CD8-positive, alpha-beta memory T cell (primary cell): ENCODE measurements at places on chromosomes 16 and 17.
A peak's percentile ranks its signal among the peaks of the same experiment; 100 is the strongest.

- no peak for DNase-seq
Measured at GRCh38 chr16:463071-463470, 37.6 kb downstream of the RAB11FIP3 start.

DNA sequence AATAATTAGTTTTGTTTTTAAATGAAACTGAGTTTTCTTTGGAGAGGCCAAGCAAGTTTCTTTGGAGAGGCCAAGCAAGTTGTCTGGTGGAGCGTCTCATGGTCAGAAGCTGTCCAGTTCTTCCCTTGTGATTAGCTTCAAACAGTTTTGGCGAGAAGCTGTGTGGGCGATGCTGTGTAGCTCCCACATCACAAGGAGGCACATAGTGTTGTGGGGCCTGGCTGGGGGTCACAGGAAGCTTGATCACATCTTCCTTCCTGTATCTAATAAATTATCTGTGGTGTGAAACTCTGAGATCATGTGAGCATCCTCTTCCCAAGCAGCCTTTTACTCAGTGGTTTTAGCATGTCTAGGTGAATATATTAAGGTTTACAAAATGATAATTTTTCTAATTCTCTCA, 33.9 kb downstream of the SPECC1 start:
- no peak for DNase-seq

DNA sequence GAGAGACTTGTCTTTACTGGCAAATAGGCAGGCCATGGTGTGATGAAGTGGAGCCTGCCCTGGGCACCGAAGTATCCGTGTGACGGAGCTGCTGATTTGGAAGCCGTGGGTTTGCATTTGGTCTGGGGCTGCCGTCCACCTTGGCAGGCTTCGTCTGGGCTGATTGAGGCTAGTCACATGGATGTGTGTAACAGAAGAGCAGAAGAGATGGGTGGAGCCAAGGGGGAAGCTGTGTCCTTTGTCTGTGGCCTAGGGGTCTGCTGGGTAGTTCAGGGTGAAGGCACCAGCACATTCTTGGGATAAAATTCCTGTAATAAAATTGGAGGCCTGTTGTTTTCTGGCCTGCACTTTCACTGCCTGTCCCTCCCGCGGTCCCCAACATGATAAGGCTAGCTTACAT, 106.1 kb downstream of the AATF start:
- no peak for DNase-seq

DNA sequence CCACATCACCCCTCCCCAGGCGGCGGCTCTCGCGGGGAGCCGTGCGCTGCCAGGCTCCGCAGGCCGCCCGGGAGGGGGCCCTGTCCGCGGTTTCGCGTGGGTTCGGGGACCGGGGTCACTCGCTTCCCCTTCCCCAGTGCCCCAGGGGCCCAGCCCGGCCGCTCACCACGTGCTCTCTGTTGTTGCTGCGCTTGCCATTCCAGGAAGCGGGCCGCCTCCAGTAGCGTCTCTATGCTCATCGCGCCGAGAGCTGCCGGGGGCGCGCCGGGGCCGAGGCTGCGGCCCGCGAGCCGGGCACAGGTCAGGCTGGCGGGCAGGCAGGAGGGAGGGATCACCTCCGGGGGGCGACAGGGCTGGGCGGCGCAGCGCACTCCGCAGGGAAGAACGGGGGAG, 390 bp downstream of the MNT start:
- DNase-seq = peak; percentile 34

DNA sequence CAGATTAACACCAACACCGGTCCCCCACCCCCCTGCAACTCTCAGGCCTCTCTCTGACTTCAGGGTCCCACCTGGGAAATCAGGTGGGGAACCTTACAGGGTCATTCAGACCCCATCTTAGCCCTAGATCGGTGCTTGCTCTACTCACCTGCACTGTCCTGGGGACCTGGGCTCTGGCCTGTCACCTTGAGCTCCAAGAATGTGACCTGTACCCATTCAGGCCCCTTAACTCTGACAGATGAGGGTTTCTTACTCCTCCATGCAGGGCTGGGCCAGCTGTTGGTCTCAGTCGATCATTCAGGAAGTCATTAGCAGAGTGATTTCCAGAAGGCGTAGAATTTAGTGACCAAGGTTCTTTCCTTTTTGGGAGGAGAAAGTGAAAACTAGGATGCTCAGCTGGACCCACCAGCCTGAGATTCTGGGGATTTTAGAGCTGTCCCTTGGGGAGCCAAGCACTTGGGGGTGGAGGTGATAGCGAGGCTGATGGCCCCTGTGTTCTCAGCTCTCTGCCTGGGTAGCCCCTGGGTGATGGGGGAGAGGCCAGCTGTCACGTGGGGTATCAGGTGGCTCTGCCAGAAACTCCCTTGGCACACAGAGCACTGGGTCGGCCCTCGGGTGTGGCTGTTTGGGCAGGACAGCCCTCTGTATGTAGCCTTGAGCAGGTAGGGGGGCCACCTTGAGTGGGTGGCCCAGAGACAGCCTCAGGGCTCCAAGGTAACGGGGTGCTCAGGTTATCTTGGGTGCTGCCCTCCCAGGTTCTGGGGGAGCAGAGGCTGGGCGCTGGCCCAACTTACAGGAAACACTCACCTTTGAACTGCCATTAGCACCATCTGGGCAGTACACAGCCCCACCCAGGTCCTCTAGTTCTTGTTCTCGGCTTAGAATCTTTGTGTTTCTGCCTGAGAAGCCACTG, 724 bp downstream of the MVP start:
- DNase-seq = peak; percentile 35

- DNase-seq = no peak
Measured at GRCh38 chr16:66266436-66267291, 99.8 kb upstream of the CDH5 start.

DNA sequence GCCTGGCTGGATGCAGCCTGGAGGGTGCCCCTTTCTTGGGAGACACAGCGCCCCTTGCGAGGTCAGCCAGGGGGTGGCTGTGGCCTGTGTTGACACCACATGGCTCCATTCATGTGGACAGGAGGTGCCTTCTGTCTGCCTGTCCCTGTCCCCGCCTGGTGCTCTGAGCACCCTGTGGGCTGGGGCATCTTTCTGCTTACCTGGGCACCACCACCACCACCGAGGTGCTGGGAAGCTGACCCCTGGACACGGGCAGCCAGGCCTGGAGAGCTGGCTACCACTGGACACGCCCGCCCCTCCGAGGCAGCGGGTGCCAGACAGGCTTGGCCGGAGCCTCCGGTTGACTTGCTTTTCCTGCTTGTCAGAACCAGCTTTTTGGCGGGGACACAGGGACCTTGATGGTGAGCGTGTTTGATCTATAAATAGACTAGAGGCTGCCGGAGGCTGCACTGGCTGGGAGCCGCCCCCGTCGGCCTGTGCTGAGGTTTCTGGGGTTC, 121.3 kb upstream of the GSE1 start:
- no peak for DNase-seq

GRCh38 chr17:13597723-13598347, 3.9 kb downstream of the HS3ST3A1 start:
- DNase-seq = peak; percentile 16

GRCh38 chr17:59491353-59492090, 73.9 kb upstream of the DHX40 start:
- DNase-seq = no peak

DNA sequence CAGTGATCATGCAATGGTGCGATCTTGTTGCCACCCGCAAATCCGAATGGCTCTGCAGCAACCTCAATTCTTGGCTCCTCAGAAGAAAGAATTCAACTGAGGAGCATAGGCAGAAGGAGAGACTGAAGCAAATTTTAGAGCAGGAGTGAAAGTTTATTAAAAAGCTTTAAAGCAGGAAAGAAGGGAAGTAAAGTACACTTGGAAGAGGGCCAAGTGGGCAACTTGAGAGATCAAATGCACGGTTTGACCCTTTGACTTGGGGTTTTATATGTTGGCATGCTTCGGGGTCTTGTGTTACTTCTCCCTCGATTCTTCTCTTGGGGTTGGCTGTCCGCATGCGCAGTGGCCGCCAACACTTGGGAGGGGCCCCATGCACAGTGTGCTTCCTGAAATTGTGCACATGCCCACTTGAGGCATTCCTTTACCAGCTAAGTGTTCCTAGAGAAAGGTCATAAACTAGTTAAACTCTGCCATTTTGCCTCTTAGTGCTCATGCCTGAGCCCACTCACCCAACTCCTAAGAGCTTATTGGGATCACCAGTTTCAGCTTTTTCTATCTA, 36.7 kb downstream of the ZNRF1 start:
- DNase-seq = no peak

DNA sequence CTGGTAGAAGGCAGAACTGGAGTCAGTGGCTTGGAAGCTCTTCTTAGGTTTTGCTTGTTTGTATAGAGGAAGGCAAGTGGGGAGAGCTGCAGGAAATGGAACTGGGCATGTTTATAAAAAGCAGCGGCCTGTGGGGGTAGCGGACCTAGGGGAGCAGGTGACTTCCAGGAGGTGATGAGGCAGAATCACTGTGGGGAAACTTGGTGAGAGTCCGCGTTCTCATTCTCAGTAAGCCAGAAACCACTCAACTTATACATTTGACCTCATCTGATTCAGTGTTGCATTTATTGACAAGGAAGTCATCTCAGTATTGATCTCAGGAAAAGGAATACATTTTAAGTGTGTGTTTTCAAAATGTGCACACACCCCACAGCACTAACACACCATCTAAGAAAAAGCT, 299.8 kb downstream of the CNTNAP4 start:
- no peak for DNase-seq

DNA sequence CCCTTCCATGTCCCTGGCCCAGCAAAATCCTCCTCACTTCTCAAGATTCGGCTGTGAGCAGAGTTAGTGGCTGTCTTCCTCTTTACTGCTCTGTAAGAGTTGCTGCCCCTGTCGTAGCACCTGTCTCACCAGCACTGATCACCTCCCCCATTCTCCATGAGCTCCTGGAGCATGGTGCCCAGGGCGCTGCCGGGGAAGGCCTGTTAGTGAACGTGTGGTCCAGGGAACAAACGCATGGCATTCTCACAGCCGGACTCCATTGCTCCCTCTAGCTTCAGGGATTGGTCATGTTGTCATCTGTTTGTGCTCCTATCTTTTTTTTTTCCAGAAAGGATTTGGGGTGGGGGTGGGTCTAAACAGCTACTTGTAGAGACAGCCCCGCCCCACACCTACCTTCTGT, 141.2 kb downstream of the CMIP start:
- DNase-seq = no peak

DNA sequence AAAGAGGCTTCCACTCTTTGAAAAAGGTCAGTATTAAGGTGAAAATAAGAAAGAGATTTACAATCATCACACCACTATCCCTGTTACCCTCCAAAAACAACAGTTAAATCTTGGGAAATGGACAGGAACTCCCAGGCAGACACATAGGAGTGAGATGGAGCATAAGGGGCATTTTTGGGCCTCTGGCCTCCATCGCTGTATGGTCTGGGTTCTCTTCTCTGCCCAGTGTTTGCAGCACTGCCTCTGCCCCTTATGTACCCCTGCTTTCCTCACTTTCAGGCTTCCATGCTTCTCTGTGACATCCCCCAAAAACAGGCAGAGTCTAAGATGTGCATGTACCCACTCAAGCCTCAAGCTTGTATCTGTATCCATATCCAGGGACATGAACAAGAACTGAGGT, 630 bp upstream of the HOXB2 start:
- no peak for DNase-seq

- DNase-seq = no peak
Measured at GRCh38 chr17:63399856-63400255, 46.2 kb downstream of the CYB561 start.

DNA sequence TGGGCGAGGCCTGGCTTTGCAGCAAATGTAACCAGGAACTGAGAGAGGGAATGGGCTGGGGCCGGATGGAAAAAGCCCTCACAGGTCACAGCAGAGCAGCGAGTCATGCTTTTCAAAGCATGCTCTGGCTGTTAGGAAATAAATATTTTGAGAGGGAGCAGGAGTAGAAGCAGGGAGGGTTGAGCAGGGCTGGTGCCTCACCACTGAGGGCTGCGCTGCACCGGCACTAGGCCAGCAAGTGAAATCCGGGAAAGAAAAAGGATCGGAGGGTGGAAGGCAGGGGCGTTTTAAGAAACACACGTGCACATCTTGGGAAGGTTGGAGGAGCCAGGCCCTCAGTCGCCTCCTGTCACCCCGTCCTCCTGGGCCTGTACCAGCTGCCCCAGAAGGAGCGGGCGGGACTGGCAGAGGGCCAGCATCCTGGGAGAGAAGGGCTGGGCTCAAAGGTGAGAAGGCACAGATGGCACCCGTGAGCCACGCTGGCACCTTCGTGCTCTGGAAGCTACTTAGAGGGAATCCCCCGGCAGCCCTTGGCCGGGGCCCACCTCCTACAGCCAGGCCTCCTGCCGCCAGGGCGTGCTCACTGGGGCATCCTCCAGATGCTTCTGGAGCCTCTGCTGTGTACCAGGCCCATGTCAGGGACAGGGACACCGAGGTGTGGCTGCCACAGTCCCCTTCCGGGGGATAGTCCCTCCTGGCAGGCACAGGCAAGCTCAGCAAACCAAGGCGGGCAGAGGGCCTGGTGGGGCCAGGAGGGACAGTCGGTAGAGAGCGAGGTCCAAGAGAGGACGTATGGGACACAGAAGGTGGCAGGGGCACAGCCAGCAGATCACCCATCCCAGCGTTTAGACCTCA, 71.5 kb upstream of the PLCG2 start:
- no peak for DNase-seq

GRCh38 chr17:42653179-42654124, 5.6 kb upstream of the TUBG2 start:
- no peak for DNase-seq

DNA sequence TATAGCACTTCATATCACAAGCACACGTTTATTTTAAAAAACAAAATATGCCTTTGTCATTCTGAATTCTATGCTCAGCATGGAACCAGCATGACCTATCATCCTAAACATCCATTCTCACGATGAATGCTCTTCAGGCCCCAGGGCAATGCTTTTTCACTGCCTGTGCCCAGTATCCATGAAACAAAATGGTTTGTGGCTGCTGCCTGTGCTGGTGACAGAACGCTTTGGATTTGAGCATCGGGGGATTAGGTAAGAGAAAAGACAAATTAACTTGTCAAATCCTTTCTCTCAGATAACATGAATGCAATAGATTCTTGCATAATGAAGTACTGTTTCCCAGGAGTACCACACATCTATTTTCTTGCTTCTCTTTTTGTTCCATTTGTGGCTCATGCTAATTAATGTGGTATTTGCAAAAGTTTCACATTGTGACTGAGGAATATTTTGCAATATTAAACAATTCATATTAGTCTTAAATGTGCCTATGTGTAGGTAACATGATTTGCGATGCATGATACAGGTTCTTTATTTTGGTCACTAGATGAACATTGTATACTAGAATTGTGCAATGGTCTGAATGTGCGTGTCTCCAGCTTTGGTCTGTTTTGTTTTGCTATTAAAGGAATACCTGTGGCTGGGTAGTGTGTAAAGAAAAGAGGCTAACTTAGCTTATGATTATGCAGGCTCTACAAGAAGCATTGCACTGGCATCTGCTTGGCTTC, 25.8 kb upstream of the SRSF1 start:
- DNase-seq = no peak

GRCh38 chr17:77548967-77549366, 408.2 kb downstream of the SEC14L1 start:
- DNase-seq = no peak

- DNase-seq = peak; percentile 21
Measured at GRCh38 chr17:42050393-42051012, at the start of gene C17orf113. TSS of gene C17orf113 (minus strand) at chr17:42050601. CDS start at chr17:42043376, 7,225 bp downstream.

GRCh38 chr17:34613064-34614019, 34.0 kb downstream of the TMEM132E start:
- DNase-seq = no peak

GRCh38 chr16:1264345-1265089, 8.6 kb downstream of the TPSD1 start:
- no peak for DNase-seq
